Placental pericyte (primary cell): ENCODE measurements at places on chromosomes 5 and 9. TPM values are rescaled to one million over a fixed set of nuclear protein-coding genes. Genes with fewer than 3 reads are reported as not detected.

Gene SCGB3A1
- total RNA-seq = not detected in 2 replicates

Gene NSG2
- total RNA-seq = not detected in 2 replicates

Gene SEMA4D
- under 0.01 TPM in 1 of 2 replicates, not detected in the other for total RNA-seq

Gene ENTR1
- total RNA-seq = 37.9 and 47.8 TPM in 2 replicates

Gene PTPRD
- total RNA-seq = 3.1 and 4.6 TPM in 2 replicates

Gene SHISAL2B
- total RNA-seq = not detected in 2 replicates

Gene GDA
- under 0.01 and 0.57 TPM in 2 replicates for total RNA-seq

Gene F2RL1
- total RNA-seq = 86.4 and 209 TPM in 2 replicates

Gene PCDHA10
- under 0.01 and 0.14 TPM in 2 replicates for total RNA-seq

Gene STARD4
- total RNA-seq = 181 and 348 TPM in 2 replicates

Gene BRINP1
- not detected in 2 replicates for total RNA-seq

Gene C5orf22
- total RNA-seq = 21.9 and 25.5 TPM in 2 replicates

Gene SLC6A3
- total RNA-seq = not detected in 2 replicates

Gene N4BP3
- 0.22 and 0.43 TPM in 2 replicates for total RNA-seq

Gene MPDZ
- total RNA-seq = 47.1 and 58.0 TPM in 2 replicates

Gene PLCXD3
- 0.14 TPM in 1 of 2 replicates, not detected in the other for total RNA-seq

Gene CCL28
- total RNA-seq = 4.2 and 6.3 TPM in 2 replicates

Gene MOB3B
- 0.44 and 0.57 TPM in 2 replicates for total RNA-seq

Gene CARD9
- total RNA-seq = 3.9 and 12.9 TPM in 2 replicates

Gene GNA14
- total RNA-seq = 0.43 and 1.3 TPM in 2 replicates

Gene NAIF1
- total RNA-seq = 9.4 and 10.6 TPM in 2 replicates

Gene SLC9A3
- total RNA-seq = 1.5 and 2.0 TPM in 2 replicates

Gene SLC36A3
- not detected in 2 replicates for total RNA-seq

Gene INSL6
- total RNA-seq = 0.22 TPM in 1 of 2 replicates, not detected in the other

Gene GMCL2
- total RNA-seq = not detected in 2 replicates

Gene CER1
- not detected in 2 replicates for total RNA-seq

Gene EGFLAM
- 3.3 and 10.1 TPM in 2 replicates for total RNA-seq

Gene STXBP1
- total RNA-seq = 27.8 and 44.4 TPM in 2 replicates

Gene CLIC3
- total RNA-seq = 4.3 and 12.7 TPM in 2 replicates

Gene ANGPTL2
- 21.2 and 71.6 TPM in 2 replicates for total RNA-seq

Gene SLC25A51
- 47.3 and 74.3 TPM in 2 replicates for total RNA-seq

Gene KLF4
- 3.9 and 29.3 TPM in 2 replicates for total RNA-seq

Gene OR1Q1
- total RNA-seq = not detected in 2 replicates

Gene PRELID2
- 10.5 and 13.7 TPM in 2 replicates for total RNA-seq

Gene CARTPT
- total RNA-seq = not detected in 2 replicates

Gene HMGXB3
- total RNA-seq = 48.4 and 77.0 TPM in 2 replicates

Gene PDCD1LG2
- total RNA-seq = 16.0 and 49.5 TPM in 2 replicates

Gene GPBP1
- 47.1 and 55.3 TPM in 2 replicates for total RNA-seq

Gene PCA3
- not detected in 2 replicates for total RNA-seq

Gene PCDHB2
- total RNA-seq = 0.22 and 0.29 TPM in 2 replicates

Gene PCDHGB2
- total RNA-seq = 2.2 and 3.1 TPM in 2 replicates

Gene NDUFA8
- total RNA-seq = 22.8 and 24.3 TPM in 2 replicates

Gene COL23A1
- total RNA-seq = not detected in 2 replicates

Gene PTPN3
- 0.14 and 0.22 TPM in 2 replicates for total RNA-seq

Gene GABRA1
- total RNA-seq = not detected in 2 replicates

Gene MYOZ3
- under 0.01 and 0.29 TPM in 2 replicates for total RNA-seq

Gene ADRA1B
- under 0.01 and 0.44 TPM in 2 replicates for total RNA-seq

Gene CXCL14
- total RNA-seq = 0.14 TPM in 1 of 2 replicates, not detected in the other

Gene GPR107
- 33.0 and 35.4 TPM in 2 replicates for total RNA-seq

Gene CDH9
- total RNA-seq = not detected in 2 replicates

Gene SV2C
- total RNA-seq = not detected in 2 replicates

Gene QRFP
- not detected in 2 replicates for total RNA-seq

Gene HRH2
- total RNA-seq = 0.14 TPM in 1 of 2 replicates, not detected in the other

Gene NMUR2
- total RNA-seq = under 0.01 TPM in 1 of 2 replicates, not detected in the other

Gene MVB12B
- 1.3 and 2.6 TPM in 2 replicates for total RNA-seq

Gene LPCAT1
- 20.8 and 49.1 TPM in 2 replicates for total RNA-seq
